ENCODE measurements at places on chromosomes 13 and 19.

DNA sequence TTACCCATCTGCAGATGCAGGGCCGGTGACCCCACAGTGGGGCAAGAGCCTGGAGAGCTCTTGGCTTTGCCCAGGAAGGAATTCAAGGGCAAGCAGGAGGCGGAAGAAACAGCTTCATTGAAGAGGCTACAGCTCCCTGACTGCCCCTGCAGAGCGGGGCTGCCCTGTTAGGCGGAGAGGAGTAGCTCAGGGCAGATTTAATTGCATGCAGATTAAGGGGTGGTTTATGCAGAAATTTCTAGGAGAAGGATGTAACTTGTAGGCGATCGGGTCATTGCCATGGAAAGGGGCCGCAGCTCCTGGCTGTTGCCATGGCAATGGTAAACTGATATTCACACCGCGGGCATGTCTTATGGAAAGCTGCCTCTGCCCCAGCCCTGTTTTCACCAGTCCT, 94.1 kb downstream of the ATP11A start:
- DNase-seq, result no peak

- no peak for DNase-seq
These were observed 6.5 kb downstream of the ZSCAN5B start for GRCh38 chr19:56191115-56191514.

- no peak for DNase-seq
These were observed 117.7 kb downstream of the KCNRG start for GRCh38 chr13:50132904-50133357.

DNA sequence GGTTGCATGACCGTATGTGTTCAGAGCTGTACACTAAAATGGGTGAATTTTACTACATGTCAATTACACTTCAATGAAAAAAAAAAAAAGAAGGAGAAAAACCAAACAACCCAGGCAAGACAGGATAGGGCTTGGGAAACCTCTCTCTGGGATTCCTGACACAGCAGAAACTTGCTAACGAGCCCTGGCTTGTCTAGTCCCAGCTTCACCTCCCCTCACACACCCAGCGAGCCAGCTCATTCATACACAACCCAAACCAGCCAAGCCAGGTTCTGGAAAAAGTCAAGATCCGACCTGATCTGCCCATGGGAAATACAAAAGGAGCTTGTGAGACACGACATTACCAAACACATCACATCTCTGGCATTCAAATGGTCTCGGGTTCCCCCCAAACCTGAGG, 3.7 kb upstream of the TECR start:
- DNase-seq, result no peak

GRCh38 chr13:32866921-32867320, 149.3 kb upstream of the KL start:
- DNase-seq, result no peak

DNA sequence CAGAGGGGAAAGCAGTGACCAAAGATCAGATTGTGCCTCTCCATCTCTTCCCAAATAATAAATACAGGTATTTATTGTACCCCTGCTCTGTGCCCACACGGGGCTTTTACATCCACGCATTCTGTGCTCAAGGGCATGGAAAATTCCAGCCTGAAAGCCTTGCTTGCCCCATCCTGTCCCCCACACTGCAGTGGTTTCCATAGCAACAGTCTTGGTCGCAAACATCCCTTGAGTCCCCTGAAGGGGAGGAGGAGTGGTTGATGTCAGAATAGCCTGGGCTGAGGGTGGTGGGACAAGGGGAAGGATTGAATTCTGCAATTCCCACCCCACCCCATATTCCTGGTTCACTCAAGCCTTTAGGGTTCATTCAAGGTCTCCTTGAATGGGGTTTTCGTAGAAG, 41.0 kb upstream of the USP29 start:
- DNase-seq, result no peak

- no peak for DNase-seq
These were observed 11.8 kb downstream of the TGFB1 start for GRCh38 chr19:41341669-41342490.

DNA sequence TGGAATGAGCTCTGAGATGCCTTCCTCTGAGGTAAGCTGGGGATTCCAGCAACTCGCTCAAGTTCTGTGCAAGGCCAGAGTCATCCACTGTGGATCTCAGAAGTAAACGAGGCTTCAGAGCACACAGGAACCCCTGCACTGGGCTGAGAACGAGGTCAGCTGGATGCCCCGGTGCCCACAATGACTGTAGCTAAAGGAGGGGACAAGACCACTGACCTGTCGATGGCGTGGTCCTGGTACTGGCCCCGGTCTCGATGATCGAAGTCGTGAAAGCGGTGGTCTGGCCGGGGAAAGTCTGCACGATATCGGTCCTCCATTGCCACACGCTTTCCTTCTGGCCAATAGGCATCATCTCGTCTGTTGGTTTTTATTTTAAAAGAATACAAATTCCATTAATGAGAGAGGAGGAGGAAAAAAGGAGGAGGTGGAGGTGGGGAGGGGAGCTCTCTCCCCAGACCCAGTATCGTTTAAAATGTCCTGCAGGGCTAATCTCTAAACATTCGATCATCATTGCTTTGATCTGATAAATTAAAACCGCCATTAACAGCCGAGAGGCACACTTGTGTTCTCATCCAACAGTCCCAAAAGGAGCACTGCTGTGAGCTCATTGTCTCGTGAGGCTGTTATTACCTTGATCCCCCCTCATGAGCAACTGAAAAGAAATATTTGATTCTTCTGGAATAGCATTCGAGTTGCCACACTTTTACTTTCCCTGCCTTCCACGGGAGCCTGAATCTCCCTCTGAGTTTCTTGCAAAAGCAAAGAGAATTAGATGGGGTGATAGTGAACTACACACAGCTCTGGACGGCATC, 25.0 kb upstream of the TINCR start:
- no peak for DNase-seq

DNA sequence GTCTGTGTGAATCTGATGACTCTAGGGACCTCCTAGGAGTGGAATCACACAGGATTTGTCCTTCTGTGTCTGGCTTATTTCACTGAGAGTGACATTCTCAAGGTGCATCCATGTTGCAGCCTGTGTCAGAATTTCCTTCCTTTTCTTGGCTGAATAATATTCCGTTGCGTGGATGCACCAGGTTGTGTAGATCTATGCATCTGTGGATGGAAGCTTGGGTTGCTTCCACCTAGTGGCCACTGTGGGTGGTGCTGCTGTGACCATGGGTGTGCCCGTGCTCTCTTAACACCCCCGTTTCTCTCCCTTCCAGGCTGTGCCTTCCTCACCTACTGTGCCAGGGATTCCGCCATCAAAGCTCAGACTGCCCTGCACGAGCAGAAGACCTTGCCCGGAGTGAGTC, 26.2 kb downstream of the CELF5 start:
- no peak for DNase-seq

DNA sequence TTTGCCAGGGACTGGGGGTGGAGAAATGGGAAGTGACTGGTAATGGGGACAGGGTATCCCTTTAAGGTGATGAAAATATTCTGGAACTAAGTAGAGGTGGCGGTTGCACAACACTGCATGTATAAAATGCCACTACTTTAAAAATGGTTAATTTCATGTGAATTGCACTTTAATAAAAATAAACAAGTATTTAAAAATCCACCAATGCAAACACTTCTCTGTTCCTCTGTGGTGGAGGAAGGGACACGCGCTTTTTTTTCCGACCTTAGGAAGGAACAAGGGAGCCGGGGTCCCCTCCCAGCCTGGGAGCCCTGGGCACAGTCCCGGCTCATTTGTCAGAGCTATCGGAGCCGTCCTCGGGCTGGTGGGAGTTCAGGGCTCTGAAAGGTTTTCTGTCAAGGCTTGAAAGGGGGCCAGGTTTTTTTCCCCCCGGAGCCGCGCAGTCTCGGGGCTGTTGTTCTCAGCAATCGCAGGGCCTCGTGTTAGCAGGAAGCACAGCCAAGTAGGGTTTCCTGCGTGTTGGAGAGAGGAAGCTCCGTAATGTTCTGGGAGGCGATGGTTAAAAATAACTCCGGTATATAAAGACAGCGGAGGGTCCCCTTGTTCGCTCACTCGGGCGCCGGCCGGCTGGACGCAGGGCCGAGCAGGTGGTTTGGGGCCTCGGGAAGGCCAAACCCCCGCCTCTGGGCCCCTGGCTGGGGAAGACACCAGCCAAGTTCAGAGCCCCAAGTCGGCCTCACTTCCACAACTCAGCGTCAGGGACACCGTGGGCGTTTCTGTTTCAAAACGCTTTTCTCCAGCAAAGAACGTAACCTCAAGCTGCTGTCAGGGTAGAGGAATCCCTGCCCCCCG, 41.2 kb upstream of the KLF2 start:
- peak; percentile 57 for DNase-seq

DNA sequence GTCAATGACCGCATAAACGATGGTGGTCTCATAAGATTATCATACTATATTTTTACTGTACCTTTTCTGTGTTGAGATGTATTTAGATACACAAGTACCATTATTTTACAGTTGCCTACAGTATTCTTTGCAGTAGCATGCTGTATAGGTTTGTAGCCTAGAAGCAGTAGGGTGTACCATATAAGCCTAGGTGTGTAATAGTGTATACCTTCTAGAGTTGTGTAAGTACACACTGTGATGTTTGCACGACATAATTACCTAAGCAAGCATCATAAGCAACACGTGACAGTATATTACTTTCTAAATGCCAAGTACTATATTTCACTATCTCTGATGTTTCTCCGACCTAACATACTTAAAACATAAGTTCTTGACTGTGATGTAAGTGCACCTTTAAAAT, 2.7 kb downstream of the LPAR6 start:
- no peak for DNase-seq

- peak; percentile 16 for DNase-seq
These were observed 26.7 kb upstream of the POU2F2 start for GRCh38 chr19:42158926-42159325.

- no peak for DNase-seq
These were observed 10.6 kb upstream of the PDCD2L start for GRCh38 chr19:34393629-34394028.

DNA sequence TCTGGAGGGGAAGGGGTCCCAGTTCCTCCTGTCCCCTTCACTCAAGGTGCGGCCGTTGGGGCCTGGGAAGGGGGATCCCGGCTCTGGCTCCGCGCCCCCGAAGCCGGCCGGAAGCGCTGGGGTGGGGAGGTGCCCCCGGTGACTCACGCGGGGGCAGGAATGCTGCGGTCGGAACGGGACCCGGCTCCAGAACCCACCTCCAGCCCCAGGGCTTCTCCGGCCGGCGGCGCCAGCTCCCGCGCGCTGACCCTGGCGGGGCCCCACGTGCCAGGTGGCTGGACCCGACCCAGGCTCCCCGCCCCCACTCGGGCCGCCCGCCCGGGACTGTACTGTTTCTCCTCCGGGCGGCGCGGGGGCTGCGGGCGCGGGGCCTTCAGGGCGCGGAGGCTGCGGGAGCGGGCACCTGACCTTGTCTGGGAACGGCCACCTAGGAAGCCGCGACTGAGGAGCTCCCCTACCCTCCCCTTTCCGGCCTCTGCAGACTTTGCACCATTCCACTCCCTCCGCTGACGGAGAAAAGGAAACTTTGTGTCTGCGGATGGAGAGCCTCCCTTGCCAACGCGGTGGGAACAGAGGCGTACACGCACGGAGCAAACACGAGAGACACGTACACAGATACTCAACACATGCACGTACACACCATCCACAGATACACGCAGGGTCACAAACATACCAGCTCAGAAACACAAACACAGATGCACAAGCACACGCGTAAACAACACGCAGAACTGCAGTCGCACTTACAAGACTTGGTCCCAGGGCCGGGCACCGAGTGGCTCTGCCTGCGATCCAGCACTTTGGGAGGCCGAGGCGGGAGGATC, 7.2 kb downstream of the AXL start:
- DNase-seq, result peak; percentile 93

- no peak for DNase-seq
These were observed 23.2 kb upstream of the DCUN1D2 start for GRCh38 chr13:113513761-113514160.

GRCh38 chr13:57673197-57673596, 41.7 kb downstream of the PCDH17 start:
- no peak for DNase-seq

DNA sequence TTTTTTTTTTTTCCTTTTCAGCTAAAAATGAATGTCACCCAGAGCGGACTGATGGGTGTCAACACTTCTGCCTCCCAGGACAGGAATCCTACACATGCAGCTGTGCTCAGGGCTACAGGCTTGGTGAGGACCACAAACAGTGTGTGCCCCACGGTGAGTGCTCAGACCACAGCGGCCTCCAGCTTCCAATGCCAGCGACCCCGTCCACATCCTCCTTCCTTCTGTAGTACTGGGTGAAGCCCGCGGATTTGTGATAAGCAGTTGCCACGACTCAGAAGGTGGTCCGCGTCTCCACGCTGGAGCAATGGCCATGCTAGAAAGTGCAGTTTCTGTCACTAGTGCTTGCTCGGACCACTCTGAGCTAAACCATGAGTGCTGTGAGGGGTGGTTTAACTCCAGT, 6.0 kb downstream of the PROZ start:
- DNase-seq, result no peak

- peak; percentile 92 for DNase-seq
These were observed 817.2 kb downstream of the SLITRK1 start for GRCh38 chr13:83065108-83065507.

DNA sequence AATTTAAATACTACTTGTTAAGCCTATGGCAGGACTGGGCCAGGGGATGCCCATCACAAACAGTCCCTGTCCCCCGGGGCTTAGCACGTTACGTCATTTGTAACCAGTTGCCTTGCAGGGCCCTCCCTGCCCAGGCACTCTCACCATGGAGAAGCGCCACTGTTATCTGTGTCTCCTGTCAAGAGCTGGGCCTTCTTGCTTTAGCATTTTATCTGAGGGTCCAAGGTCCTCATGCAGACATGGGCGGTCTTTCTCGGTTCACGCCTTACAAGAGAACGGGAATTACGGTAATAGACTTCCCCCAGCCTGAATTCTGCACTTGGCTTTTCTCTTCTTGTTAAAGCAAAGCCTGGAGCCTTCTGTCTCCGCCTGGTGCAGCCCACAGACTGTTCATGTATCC, 46.1 kb downstream of the TMED1 start:
- no peak for DNase-seq

- no peak for DNase-seq
These were observed 2.5 kb downstream of the FPR3 start for GRCh38 chr19:51797480-51797879.

- peak; percentile 73 for DNase-seq
These were observed 163.5 kb downstream of the KATNAL1 start for GRCh38 chr13:30143666-30144400.

- DNase-seq, result peak; percentile 49
These were observed 824.0 kb downstream of the PCDH9 start for GRCh38 chr13:66405908-66406802.

- no peak for DNase-seq
These were observed 398.9 kb upstream of the ZNF507 start for GRCh38 chr19:31946491-31946890.

- DNase-seq, result peak; percentile 23
These were observed 530 bp downstream of the MAU2 start for GRCh38 chr19:19321141-19321577.

- peak; percentile 28 for DNase-seq
These were observed 12.4 kb upstream of the SULT2B1 start for GRCh38 chr19:48539503-48540096.

GRCh38 chr13:113635709-113636108, 22.3 kb downstream of the ATP4B start:
- DNase-seq, result no peak

GRCh38 chr19:16363133-16363851, 38.7 kb downstream of the KLF2 start:
- DNase-seq, result no peak

Data from AG10803 (cell line).